ENCODE measurements at places on chromosomes 2 and 18.

GRCh38 chr2:118016911-118017310 is 3.0 kb upstream of the CCDC93 start:
- no peak for DNase-seq

GRCh38 chr2:227267410-227268115 is 57.5 kb upstream of the MFF start:
- DNase-seq: peak; percentile 67

- no peak for DNase-seq
Measured at GRCh38 chr2:71282493-71282892, 49.1 kb upstream of the ZNF638 start.

DNA sequence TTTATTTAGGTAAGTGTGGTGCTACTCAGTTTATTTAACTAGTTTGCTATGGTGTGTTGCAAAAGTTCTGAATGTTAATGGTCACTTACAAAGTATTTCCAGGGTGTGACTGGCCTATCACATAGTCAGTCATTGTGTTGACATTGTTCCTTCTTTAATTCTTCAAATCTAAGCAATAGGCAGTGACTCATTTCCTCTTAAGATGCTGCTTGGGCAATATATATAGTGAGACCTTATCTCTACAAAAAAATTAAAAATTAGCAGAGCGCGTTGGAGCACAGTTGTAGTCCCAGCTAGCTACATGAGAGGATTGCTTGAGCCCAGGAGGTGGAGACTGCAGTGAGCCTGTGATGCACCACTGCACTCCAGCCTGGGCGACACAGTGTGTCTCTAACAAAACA is 5.8 kb upstream of the CCDC88A start:
- DNase-seq: no peak

- DNase-seq: no peak
Measured at GRCh38 chr2:218832081-218832480, 478 bp upstream of the PRKAG3 start.

DNA sequence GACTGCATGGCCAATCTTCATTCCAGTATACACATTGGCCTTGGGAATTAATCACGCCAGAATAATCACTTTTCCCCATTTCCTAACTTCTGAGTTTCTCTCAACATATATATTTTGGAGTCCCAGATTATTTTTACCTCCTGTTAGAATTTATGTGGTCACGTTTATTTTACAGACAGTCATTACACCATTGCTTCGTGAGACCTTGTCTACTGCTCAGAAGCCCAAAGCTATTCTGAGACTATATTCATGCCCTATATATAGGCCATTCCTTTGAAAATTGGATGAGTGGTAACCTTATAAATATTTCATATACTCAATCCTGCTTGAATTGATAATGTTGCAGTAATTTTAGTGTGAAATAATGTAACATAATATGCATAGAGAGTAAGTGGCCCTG is 610.0 kb upstream of the CDH2 start:
- no peak for DNase-seq

- peak; percentile 54 for DNase-seq
Measured at GRCh38 chr2:217801115-217801531, 201.7 kb downstream of the TNS1 start.

DNA sequence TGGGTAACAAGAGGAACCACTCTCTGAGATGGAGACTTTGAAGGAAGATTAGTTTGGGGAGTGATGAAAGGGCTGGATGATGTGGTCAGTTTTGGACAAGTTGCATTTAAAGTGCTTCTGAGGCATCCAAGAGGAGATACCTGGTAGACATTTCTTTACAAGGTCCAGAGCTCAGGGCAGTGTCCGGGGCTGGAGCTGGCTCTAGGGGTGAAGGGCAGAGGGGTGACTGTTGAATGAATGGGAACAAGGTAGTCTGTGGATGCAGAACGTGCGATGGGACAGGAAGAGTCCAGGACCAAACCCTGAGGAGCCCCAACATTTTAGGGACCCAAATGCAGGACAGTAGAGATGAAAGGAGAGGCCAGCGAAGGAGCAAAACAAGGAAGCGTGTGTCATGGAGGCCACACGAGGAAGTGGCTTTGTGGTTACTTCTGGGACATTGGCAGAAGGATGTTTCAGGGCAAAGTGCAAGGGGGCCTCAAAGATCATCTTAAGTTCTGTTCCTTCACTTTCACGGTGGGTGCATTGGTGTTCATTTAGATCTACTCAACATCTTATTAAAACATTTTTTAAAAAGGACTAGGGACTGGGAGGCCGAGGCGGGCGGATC is 13.6 kb upstream of the GPR35 start:
- DNase-seq: no peak

GRCh38 chr2:98819231-98819766 is 88.4 kb upstream of the MGAT4A start:
- DNase-seq: no peak

DNA sequence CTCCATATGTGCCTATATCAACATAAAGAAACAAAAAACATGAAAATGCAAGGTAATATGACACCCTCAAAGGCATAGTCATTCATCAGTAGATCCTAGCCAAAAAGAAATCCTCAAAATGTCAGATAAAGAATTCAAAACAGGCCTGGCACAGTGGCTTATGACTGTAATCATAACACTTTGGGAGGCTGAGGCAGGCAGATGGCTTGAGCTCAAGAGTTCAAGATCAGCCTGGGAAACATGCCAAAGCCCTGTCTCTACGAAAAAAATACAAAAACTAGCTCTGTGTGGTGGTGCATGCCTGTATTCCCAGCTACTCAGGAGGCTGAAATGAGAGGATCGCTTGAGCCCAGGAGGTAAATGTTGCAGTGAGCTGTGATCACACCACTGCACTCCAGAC is 284.6 kb upstream of the KLHL29 start:
- no peak for DNase-seq

DNA sequence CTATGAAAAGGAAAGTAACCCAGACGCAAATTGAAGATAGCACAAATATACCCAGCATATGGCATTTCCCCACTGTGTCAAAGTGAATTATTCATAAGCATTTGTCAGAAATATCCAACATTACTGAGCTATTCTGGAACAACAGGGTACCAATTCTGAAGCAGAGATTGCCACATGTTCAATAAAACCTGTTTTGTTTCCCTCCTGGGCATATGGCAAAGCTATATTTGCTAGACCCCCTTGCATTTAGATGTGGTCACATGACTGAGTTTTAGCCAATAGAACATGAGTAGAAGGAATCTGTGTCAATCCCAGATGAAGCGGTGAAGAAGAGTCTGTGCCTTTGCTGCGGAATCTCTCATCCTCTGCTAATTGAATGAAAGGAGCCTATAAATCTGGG is 296.4 kb upstream of the DLGAP1 start:
- DNase-seq: no peak

- DNase-seq: no peak
Measured at GRCh38 chr2:79453918-79454317, 58.9 kb upstream of the CTNNA2 start.

Measured in islet precursor cell (in vitro differentiated cells).